ENCODE measurements at places on chromosomes 4 and X. TPM values are rescaled to one million over a fixed set of nuclear protein-coding genes. Genes with fewer than 3 reads are reported as not detected.

- no peak for ATAC-seq
Observed at GRCh38 chr4:48642421-48643374, 137.4 kb downstream of the FRYL start.

Gene PCYT1B
- total RNA-seq = 0.29 TPM

DNA sequence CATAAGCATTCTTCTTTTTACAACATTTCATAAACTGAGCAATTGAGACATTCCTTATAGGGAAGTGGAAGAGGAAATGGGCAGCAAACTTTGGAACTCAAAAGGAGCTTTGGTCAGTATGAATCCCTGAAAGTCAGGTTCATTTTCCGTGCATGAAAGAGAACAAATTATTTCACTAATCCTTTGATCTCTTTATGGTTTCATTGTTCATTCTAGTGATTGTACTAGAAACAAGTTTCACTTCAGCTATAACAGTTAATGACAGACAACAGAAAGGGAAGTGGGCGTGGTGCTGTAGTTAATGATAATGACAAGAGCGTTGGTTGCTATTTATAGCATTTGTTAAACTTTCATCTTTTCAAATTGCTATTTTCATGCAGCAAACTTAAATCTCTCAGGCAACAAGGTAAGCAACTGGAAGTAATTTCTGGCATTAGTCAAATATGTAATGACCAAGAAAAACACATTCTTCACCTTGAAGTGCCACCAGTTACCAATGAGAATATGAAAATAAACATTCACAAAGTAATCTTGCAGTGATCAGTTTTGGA, 98.4 kb downstream of the AREG start:
- ATAC-seq = no peak

DNA sequence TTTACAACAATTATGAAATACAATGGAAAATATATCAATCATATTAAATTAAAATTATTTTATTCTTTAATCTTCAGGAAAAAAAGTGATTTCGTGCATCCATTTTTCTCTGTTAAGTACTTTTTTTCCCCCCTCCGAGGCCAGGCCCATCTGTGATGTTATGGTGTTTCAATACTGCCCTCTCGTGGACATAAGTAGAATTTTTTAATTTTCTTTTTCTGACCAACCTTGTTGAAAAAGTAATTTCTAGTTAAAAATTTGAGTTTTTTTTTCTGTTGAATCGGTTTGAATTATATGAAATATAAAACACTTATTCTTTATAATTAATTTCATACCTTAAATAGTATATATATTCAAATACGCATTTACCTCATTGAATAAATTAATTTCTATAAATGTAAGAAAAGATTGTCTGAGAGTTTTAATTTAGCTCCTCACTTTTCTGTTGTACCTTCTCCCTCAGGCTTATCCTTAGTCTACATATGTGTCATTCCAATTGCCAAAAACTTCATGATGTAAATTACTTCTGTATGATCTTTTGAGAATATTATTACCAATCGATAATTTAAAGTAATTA, 175.8 kb upstream of the TECRL start:
- no peak for ATAC-seq

DNA sequence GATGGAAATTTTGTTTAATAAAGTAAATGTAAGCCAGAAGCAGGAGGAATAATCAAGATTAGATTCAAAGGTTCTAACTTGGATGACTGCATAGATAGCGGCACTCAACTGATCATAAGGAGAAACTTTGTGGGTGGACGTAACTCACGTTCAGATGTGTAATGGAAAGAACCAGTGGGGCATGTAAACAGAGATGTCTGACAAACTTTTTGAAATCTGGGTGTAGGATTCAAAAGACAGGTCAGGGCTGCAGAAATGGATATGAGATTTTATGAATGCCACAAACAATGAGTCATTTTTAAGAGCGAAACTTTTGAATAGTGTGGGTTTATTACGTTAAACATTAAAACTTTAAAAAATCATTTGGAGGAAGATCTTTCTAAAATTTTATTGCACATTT, 375.6 kb downstream of the GBA3 start:
- ATAC-seq = no peak

Gene PRKX
- total RNA-seq = 64.8 TPM

Gene WDR17
- total RNA-seq = 1.3 TPM

Gene GAGE12D
- not detected for total RNA-seq

GRCh38 chr4:123444290-123444731, 47.7 kb downstream of the SPRY1 start:
- ATAC-seq = peak; percentile 72
